ENCODE measurements at places on chromosomes 3 and 15.
A peak's percentile ranks its signal among the peaks of the same experiment; 100 is the strongest.

- DNase-seq, result peak; percentile 10
These were observed 221.8 kb downstream of the SNRPN start for GRCh38 chr15:25176616-25176923.

DNA sequence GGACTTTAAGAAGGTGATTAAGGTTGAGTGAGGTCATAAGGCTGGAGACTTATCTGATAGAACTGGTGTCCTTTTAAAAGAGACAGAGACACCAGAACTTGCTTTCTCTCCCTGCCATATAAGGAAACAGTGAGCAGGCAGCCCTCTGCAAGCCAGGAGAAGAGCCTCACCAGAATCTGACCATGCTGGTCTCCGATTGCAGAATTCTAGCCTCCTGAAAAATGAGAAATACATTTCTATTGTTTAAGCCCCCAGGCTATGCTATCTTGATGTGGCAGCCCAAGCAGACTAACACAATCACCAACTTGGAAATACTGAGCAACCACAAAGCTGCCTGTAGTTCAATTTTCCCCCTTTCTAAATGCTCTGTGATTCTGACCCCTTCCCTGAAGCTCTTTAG, 161.4 kb upstream of the RARB start:
- no peak for DNase-seq

DNA sequence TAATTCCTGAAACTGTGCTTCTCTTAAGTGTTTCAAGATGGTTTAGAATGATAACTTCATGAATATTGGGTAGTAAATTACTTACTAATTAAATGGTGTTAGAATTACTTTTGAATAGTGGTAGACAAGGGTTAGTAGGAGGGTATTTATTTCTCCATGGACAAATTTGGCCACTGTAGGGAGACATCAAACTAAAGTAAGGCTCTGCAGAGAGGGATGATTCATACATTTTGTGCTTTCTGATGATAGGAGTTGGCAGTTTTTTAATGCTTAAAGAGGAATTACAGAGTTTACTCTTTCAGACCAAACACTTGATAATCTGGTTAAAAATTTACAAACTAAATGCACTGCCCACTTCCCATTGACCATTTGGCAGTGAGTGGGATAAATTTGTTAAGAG, 127.6 kb downstream of the NAALADL2 start:
- no peak for DNase-seq

GRCh38 chr3:30843877-30844276, 50.6 kb downstream of the GADL1 start:
- DNase-seq, result no peak

- no peak for DNase-seq
These were observed 3.4 kb downstream of the B4GALT4 start for GRCh38 chr3:119237299-119237698.

DNA sequence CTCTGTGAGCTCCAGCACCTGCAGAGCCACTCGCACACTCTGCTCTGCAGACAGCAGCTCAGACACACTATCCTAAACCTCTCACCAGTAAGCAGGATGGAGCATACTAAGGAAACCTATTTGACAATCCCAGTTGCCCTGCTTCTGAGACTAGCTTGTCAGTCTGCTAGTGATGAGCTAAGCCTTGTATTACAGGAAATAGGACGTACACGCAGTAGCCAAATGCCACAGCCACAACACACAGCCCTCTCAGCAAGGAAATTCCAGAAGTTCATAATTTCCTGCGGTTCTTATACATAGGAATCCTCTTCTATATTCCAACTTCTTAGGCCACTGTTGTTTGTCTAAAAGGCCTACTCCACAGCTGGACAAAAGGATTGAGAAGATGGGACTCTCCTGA, 74.5 kb downstream of the MYLK start:
- DNase-seq, result no peak

GRCh38 chr15:55791551-55792400, 48.8 kb upstream of the PRTG start:
- no peak for DNase-seq

- no peak for DNase-seq
These were observed 7.5 kb upstream of the ANKDD1A start for GRCh38 chr15:64904189-64904588.

DNA sequence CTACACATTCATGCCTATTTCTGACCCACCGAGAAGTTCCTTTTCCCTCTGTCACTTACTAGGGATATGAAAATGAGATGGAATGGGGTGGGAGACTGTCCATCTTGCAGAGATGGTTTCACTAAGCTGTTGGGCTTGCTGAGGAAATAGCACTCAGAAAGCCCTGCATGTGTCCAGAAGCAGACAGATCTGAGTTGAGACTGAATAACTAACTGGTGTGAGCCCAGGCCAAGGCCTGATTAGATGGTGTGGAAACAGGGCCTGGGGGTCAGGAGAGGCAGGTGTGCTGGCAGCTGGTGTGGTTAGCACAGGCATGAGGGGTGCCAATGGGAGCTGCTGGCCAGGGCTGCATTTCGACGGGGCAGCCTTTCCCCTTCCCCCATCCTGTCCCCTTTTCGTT, 72.1 kb downstream of the CLSTN2 start:
- no peak for DNase-seq
